ENCODE measurements at places on chromosomes 3 and 15.

DNA sequence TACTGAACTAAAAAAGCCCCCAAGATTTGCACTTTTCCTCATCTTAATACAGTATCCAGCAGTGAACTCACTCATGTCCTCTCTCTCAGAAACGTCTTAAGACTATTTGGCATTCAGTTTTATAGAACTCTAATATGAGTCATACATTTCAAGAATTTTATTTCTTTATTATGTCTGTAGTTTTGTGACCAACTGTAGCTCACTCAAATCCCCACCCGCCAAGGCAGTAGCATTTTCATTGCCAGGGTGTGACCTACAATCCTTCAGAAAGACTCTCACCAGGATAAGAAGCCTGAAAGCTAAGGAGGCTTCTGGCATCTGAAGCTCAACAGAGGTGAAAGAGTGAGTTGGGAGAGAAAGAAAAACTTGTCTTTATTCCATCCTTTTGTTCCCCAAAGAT, 537.1 kb downstream of the RSL24D1 start:
- peak; percentile 12 for DNase-seq

DNA sequence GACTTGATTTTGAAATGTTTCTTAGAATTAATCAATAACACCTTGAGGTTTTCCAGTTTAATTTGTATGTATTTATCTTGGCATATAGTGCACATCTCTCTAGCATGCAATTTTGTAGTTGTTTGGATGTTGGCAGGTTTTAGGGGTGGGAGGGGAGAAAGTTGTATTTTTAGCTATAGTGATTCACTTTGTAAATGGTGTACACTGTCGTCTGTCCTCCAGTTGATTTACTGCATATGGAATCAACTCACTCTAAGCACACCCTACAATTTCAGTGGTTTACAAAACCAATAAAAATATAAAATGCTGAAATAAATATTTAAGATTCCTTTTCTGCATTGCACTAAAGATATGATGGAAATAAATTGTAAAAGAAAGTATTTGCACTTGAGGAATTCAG, 199.1 kb downstream of the CDIN1 start:
- no peak for DNase-seq

GRCh38 chr3:14538451-14539088, 1.6 kb downstream of the GRIP2 start:
- no peak for DNase-seq

GRCh38 chr3:38489766-38490165, 6.4 kb upstream of the EXOG start:
- no peak for DNase-seq

Data from muscle of leg (tissue), 16 donors.